ENCODE measurements at places on chromosomes 3 and 15.
A peak's percentile ranks its signal among the peaks of the same experiment; 100 is the strongest.

GRCh38 chr15:77160562-77161478 is 89.9 kb upstream of the TSPAN3 start:
- no peak for DNase-seq

GRCh38 chr3:13219077-13219901 is 146.1 kb upstream of the IQSEC1 start:
- DNase-seq, result no peak

- no peak for DNase-seq
These were observed 11.0 kb upstream of the CAMKV start for GRCh38 chr3:49880581-49881315.

GRCh38 chr3:117011687-117012250 is 302.2 kb downstream of the TUSC7 start:
- DNase-seq, result no peak

- DNase-seq, result no peak
These were observed 230.0 kb upstream of the GOLIM4 start for GRCh38 chr3:168325684-168326083.

DNA sequence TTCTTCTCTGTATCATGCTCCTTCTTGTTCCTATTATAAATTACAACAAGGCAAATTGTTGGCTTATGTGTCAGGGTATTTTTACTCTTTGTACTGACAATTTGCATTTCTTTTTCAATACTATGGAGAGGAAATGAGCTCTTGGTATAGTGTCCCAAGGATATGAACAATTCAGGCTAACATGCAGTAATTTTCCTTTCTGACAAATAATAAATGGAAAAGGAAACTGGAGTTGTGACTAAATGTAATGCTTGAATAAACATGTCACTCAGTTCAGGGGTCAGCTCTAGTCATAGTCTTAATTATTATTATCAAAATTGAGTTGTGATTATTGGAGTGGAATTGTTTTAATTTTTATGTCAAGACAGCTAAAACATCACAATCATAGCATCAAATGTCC is 256.0 kb upstream of the ZPLD1 start:
- no peak for DNase-seq

- DNase-seq, result no peak
These were observed 198.7 kb downstream of the TNIK start for GRCh38 chr3:171261487-171261886.

- no peak for DNase-seq
These were observed 133.2 kb upstream of the COL8A1 start for GRCh38 chr3:99505200-99505599.

- no peak for DNase-seq
These were observed 434.7 kb downstream of the C3orf38 start for GRCh38 chr3:88584451-88584850.

DNA sequence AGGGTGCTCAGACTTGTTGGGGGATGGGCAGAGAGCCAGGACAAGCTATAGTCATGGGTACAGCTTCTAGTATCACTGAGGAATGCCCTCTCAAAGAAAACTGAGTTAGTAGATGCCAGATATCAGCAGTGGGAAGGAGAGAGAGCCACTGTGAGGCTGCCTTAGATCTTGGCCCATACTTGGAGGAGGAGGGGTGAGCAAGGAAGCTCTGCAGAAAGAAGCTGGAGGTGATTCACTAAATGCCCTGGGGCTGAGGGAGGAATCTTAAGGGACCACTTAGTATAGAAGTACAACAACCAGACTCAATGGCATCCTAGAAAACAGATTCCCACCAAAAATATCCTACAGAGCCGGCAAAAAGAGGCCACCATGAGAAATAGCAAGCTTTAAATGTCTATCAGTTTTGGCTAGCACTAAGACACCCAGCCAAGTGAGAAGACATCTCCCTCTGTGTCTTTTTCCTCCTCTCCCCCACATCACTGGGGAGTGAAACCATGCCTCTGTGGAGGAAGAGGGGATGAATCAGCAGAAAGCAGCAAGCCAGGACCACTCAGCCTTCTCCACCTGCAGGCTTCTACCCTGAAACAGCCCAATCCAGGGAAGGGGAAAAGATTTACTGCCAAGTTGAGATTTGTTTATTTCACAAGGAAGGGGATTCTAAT is 282.5 kb upstream of the STT3B start:
- DNase-seq, result no peak

DNA sequence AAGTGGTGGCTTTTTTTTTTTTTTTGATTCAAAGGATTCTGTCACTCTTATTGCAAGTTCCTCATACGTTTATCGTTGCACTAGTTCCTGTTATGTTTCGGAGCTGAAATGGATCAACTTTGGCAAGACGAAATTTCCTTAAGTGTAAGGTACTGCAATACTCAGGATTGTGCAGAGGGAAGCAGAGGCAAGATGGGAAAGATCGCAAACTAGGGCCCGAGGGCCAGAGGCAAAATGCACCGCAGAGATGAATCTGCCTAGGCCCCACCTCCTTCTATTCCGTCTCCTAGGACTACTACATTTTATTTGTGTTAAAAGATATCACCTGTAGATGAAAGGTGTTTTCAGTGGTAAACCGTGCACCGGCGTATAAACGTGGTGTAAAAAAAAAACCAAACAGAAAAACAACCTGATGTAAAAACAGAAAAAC is 331 bp downstream of the RNU6-1 start:
- DNase-seq, result peak; percentile 71

DNA sequence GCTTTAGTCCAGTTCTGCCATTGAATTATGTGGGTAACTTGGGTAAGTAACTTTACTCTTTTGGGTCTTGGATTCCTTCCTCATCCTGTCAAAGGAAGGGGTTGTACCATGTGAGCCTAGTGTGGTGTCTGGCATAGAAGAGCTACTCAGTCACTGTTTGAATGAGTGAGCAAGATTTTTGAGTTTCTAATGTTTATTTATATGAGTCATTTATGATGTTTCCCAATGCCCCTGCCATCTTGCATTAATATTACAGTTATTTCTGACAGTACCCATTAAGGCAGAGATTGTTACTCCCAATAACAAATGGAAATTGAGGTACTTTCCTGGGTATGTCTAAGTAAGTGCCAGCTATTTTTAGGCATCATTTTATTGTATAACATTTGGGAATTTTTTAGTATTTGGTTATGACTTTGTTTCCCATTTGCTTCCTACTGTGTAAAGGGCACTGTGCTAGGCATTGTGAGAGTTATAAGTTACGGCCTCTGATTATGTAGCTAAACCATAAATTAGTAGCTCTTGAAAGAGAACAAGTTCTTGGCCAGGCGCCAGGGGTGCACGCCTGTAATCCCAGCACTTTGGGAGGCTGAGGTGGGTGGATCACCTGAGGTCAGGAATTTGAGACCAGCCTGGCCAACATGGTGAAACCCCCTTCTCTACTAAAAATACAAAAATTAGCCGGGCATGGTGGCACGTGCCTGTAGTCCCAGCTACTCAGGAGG is 23.5 kb downstream of the NR1D2 start:
- no peak for DNase-seq

GRCh38 chr15:85356276-85356675 is 24.1 kb upstream of the AKAP13 start:
- no peak for DNase-seq

DNA sequence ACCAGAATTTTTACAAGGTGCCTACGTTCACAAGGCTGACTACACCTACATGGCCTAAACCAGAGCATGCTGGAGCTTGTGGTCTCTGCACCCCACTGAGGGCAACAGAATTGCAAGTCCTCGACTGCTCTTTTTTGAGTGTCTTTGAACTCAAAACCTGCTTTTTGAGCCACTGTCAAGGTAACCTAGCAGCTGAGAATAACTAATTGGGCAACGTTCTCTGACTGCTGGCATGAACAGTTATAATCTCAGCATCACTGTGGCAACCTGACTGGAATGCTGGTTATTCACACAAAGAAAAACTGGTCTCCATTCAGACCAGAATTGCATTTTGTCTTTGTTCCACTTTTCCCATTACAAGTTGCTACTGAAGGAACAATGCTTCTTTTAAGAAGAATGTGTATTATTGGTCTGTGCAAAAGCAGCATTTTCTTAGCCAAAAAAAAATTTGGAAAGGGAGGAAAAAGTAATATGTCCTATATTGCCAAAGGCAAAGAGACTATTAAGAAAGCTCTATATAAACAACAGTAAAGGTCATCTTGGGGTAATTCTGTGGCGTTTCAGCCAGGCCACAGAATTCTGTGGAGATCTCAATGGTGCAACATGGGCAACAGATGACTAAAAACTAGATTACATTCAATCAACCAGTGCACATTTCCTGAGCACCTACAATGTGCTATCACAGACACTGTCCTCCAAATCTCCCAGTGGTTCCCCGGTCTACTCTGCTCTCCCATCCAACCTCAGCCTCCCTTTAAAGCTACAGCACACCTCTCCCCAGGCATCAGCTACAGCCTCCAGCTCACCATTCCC is 76.8 kb downstream of the TNIK start:
- DNase-seq, result peak; percentile 30

DNA sequence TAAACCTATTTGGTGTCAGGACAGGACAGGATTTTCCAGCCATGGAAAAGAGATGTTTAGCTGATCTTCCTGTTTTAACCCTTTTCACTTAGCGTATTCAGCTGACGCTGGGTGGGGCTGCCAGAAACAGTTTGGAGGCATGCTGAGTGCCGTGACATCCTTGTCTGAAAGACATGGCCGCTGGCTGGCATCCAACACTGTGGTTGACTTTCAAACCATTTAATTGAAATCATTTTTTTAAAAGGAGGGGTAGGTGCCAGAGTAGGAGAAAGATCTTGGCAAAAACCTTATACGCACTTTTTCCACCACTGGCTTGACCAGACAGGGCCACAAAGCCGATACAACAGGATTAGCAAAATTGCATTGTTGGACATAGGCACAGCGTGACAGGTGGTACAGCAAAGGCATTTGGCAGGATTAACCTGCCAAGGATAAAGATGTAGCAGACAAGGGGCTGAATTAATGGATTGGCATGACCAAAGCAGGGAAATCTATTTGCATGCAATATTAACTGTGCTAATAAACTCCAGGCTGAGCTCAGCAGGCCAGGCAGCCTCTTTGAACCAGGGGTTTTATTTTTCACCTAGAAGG is 131.8 kb upstream of the TOPAZ1 start:
- no peak for DNase-seq

DNA sequence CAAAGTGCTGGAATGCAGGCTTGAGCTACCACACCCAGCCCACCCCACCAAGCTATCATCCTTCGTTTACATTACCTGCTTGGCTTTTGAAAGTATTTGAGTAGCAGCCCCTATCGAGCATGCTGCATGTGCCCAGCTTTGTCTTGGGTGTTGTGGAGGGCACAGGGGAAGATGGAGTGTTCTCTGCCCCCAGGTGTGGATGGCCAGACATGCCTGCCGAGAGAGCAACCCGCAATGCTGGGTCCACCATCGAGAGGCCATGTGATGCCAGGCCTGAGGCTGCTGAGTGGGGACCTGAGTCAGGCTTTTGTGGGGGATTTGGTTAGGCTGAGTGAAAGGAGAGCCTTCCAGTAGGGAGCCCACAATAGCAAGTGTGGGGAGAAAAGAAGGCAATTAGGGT is 25.9 kb downstream of the FOXL2NB start:
- DNase-seq, result no peak

GRCh38 chr15:74400313-74400860 is 32.9 kb upstream of the CYP11A1 start:
- DNase-seq, result no peak

DNA sequence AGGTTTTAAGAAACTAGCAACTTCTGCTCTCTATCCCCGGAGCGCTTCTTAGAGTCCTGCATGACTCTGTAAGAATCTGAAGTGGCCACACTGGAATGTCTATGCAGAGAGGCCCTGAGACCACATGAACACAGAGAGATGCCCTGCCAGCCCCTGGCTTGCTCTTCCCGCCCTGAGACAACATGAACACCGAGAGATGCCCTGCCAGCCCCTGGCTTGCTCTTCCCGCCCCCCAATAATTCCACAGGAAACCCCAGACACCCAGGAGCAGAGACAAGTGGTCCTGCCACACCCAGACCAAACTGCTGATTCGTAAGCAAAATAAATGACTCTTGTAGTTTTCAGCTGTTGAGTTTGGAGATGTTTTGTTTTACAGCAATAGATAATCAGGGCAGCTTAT is 166.1 kb downstream of the OSBPL10 start:
- no peak for DNase-seq

- no peak for DNase-seq
These were observed 84.3 kb downstream of the MECOM start for GRCh38 chr3:169579116-169579710.

DNA sequence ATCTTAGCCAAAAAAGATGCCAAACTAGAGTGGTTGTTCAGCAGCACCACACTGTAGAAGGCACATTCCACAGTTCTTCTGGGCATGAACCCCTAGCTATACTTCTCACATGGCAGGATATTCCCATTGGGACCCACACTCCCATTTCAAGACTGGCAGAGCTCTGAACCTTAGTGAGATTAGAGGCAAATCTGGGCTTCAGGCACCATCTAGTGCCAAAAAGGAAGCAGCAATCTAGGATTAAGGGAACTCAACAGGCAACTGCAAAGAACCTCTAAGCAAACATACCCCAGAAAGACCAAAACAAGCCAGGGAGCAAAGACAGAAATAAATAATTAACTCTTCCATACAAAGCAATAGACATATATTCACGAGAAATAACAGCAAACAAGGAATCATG is 66.2 kb downstream of the TAFA4 start:
- no peak for DNase-seq

- DNase-seq, result peak; percentile 92
These were observed 16.4 kb downstream of the CHST13 start for GRCh38 chr3:126540342-126540849.

- no peak for DNase-seq
These were observed 1.5 kb downstream of the ADCY5 start for GRCh38 chr3:123447416-123447748.

- DNase-seq, result no peak
These were observed 467.9 kb downstream of the SOX2 start for GRCh38 chr3:182179631-182180030.

GRCh38 chr3:45516829-45517228 is 77.7 kb upstream of the LIMD1 start:
- DNase-seq, result peak; percentile 42

- no peak for DNase-seq
These were observed 132.2 kb upstream of the NR2E3 start for GRCh38 chr15:71678191-71678590.

GRCh38 chr3:193305356-193305755 is 64.3 kb downstream of the PLAAT1 start:
- no peak for DNase-seq

DNA sequence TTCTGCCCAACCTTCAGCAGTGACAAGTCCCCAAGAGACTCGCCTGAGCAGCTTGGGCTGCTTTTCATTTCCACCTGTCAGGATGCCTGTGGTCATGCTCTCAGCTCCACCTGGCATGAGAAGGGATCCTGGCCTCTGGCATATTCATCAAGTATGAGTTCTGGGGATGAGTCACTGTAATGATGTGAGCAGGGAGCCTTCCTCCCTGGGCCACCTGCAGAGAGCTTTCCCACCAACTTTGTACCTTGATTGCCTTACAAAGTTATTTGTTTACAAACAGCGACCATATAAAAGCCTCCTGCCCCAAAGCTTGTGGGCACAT is 3.5 kb downstream of the MYD88 start:
- DNase-seq, result no peak

- no peak for DNase-seq
These were observed 122.7 kb downstream of the FBLN2 start for GRCh38 chr3:13671482-13672233.

GRCh38 chr3:192336286-192336685 is 391.1 kb downstream of the FGF12 start:
- DNase-seq, result no peak

Measured in AG08396 (cell line).